Effector memory CD8-positive, alpha-beta T cell (primary cell): ENCODE measurements at places on chromosomes 16 and 17.

GRCh38 chr17:40433551-40434415, 9.5 kb upstream of the IGFBP4 start:
- DNase-seq, result no peak

DNA sequence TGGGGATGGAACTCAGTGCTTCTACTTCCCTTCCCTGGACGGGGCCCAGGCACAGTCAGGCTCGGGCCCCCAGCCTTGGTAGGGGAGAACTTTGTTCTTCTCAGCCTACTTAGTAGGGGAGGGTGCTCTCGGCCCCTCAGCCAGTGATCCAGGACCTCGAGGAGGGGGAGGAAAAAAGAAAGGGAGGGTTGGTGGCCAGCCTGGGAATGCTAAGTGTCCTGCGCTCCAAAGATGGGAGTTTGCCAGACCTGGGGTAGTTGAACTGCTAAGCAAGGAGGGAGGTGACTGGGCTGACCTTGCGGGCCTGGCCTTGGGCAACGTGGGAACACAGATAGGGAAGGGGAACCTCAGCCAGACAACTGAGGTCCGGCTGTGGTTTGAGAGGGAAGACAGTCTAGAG, 12.2 kb downstream of the ADGRG1 start:
- DNase-seq, result no peak

DNA sequence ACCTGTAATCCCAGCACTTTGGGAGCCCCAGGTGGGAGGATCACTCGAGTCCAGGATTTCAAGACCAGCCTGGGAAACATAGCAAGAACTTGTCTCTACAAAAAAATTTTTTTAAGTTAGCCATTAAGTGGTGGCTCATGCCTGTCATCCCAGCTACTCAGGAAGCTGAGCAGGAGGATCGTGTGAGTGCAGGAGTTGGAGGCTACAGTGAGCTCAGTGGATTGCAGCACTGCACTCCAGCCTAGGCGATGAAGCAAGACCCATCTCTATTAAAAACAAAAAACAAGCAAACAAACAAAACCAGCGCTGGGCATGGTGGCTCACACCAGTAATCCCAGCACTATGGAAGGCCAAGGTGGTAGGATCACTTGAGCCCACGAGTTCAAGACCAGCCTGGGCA, 38.0 kb downstream of the HEATR3 start:
- DNase-seq, result no peak

GRCh38 chr17:19292377-19292711, 55.2 kb downstream of the EPN2 start:
- DNase-seq, result no peak

DNA sequence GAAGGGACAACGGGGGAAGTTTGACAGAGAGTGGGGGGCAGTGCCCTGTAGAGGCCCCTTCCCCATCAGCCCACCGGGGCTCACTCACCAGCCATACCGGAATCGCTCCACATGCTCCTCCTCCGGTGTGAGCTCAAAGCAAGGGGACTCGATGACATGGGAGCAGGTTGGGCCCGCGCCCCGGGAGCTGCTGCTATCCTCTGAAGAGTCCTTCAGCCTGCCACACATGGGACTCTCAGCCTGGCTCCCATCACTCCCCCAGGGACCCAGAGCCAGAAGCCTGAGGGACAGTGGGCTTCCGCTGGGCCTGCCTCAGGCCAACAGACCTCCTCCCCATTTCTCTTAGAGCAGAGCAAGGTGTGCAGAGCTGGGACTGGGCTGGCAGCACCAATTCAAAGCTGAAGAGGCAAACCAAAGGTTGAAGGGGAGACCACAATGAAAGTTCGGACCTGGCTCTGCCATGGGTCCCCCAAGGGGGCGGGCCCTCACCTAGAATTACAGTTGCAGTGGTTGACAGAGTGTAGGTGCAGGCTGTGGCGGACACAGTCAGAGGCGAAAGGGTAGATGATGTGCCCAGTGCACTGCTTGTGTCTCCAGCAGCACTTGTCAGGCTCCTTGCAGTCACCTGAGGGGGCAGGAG, 7.3 kb downstream of the PROCA1 start:
- DNase-seq, result no peak

DNA sequence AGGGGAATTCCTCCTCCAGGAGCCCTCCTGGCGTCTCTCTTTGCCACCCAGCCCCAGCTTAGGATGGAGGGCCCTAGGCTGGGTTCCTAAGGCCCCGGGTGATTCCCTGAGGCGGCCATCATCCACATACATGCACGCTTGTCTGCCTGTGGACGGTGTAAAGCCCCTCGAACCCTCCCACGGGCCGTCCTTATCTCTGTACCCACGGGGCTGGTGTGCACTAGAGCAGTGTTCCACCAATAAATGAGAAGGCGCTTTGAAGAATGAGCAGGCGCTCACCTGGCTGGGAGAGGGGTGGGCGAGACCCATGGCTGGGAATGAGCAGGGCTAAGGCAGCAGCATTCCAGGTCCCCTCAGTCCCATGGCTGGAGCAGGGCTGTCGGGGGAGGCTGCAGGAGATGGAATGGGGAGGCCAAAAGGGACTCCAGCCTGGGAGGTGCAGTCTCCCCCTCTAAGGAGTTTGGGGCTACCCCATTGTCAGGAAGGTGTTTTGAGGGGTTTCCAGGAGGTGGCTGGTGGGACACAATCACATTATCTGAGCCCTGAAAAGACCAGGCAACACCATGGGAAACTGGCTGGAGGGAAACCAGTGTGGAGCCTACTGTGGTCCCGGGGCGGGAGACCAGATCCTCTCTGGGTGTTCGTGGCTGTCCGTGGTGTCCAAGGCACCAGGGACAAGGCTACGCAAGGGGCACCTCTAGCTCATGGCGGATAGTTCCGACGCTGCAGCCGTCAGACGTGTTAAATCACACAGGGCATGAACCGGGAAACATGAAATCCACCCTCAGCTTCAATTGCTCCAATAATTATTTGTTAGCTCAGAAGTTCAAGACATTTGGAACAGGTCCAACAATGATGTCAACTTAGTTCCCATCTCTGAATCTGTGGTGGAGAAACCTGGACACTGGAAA, 87.5 kb upstream of the DNAH17 start:
- DNase-seq, result no peak

- no peak for DNase-seq
Observed at GRCh38 chr17:38428643-38429371, 543 bp downstream of the ARHGAP23 start.

DNA sequence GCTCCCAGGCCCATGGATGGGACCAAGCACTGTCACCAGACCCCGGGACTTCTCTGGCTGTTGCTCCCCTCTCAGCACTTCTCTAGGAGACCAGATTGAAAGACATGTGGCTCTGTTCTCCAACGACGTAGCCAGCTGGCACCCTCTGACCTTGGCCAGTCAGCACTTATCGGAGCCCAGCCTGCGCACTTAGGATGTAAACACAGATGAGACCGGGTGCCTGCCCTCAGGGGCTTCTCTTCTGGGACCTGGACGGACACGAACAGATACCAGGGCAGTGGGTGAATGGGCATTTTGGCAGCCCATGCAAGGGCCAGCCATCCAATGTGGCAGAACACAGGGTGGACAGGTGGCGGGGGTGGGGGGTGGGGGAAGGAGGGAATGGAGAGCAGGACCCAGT, 6.6 kb downstream of the ZDHHC1 start:
- DNase-seq, result no peak

- DNase-seq, result no peak
Observed at GRCh38 chr16:84519855-84520254, 15.4 kb upstream of the MEAK7 start.

GRCh38 chr17:9760266-9760665, 31.1 kb downstream of the DHRS7C start:
- no peak for DNase-seq

GRCh38 chr17:58944166-58944565, 162.5 kb downstream of the TRIM37 start:
- no peak for DNase-seq

DNA sequence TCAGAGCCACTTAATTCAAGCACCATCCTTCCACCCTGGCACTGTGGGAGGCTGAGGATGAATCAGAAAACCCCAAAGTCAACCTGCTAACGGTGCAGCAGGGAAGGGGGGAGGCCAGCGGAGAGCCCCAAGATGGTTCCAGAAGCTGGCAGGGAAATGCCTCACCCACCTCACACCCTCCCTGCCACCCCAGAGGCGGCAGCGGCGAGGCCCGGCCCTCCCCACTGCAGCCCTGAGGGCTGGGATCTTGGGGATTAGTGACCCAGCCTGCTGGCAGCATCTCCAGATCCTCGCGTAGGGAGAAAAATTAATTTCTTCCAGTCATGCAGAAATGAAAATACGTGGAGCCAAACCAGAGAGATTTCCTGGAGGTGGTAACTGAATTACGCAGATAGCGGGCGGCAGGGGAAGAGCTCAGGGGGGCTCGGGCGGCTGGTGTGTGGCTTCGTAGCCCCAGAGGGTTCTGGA, 38.2 kb downstream of the CBFA2T3 start:
- no peak for DNase-seq

GRCh38 chr16:48611329-48612137, 1.6 kb upstream of the N4BP1 start:
- peak; percentile 80 for DNase-seq

DNA sequence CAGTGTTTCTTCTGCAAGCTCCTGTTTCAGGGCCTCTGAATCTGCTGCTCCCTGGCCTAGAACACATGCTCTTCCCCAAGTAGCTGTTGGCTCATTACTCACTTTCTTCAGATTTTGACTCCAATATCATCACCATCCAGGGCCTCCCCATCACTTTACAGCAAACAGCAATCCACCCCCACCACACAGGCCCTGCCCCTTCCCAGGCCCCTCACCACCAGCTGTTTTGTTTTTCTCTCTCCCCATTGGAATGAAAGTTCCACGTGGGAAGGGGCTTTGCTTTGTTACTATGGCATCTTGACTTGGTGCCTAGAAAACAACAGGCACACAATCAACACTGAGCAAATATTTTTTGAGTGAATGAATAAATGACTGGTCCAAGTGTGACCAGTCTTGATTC, 4.0 kb downstream of the TMEM170A start:
- no peak for DNase-seq

DNA sequence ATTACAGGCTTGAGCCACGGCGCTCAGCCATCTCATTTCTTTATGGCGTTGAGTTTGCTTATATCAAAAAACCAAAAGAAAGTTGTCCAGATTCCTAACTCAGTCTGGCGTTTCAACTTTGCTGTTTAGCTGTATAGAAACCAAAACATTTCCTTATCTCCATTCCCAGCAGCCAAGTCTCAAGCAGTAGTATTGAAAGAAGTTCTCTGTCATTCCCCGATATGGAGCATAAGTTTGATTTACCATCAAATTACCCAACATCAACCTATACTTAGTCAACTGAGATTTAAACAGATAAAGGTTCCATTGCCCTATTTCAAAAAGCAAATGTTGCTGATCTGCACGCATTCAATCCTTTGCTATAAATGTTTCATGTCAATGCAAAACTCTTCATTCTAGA, 27.5 kb upstream of the RAB11FIP4 start:
- DNase-seq, result no peak

DNA sequence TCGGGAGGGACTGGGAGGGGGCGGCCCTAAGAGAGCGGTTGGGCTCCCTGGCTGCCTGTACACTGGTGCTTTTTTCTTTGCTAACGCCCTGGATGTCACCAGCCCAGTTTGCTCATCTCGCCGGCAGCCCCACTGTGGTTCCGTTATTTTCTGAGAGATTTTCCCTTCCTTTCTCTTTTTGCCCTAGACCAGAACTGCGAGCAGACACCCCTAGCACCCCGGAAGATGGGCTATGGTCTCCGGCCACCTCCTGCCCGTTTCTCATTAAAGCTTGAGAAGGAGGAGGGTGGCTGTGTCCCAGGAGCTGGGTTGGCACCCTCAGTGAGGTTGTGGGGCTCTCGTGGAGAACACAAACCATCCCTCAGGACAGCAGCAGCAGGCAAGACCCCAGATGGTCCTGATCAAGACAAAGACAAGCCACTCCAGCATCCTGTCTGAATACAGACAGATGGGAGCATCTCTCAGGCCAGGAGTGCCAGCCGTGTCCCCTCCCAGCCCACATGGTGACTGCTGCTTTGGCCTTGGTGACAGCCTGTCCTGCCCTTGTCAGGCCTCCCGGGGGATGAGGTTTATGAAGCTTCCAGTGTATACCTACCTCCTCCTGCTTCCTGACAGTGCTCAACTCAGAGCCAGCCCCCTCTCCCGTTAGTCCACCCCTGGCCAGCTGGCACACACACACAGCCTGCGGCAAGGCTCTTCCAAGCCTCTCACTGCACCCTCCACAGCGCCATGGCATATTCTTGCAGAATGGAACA, 77.2 kb downstream of the KCNJ12 start:
- DNase-seq, result no peak
